SK-MEL-5 (cell line): ENCODE measurements at places on chromosomes 1 and 21.

DNA sequence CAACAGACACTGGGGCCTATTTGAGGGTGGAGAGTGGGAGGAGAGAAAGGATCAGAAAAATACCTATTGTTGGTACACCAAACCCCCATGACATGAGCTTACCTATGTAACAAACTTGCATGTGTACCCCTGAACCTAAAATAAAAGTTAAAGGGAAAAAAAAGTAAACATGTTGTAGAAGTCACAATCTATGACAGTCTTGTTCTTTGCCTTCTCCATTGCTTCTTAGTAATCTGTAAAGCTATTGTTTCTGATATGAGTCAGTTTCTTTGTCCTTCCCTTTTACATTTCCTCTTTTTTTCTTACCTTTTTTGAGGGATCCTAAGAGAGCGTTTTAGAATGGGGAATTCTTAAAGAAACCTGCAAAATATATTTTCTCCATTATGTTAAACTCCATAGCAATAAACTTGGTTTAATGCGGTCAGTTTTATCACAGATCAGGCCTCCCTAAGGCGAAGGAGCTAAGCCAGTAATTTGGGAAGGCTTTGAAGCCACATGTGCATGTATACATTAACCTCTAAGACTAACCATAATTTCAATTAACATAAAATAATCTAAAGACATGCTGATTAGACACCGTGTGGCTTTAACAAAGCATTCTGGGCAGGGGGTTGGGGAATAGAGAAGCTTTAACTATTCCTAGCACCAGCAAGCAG lies 77.8 kb upstream of the C1orf105 start:
- DNase-seq = no peak

- no peak for DNase-seq
Observed at GRCh38 chr21:34004974-34005373, 68.4 kb upstream of the MRPS6 start.

GRCh38 chr1:228407106-228408040 lies 738 bp upstream of the TRIM11 start:
- no peak for DNase-seq

DNA sequence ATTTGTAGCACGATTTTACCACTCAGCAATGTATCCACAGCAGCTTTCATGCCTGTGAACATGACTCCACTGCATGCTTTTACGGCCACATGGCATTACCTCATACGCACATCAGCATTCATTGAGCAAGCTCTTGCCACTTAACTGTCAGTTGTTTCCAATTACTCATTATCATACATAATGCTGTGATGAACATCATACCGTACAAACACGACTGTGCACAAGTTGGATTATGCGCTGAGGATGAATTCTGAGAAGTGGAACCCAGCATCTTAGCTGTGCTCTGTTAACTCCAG lies 9.6 kb downstream of the UMODL1 start:
- DNase-seq = no peak

DNA sequence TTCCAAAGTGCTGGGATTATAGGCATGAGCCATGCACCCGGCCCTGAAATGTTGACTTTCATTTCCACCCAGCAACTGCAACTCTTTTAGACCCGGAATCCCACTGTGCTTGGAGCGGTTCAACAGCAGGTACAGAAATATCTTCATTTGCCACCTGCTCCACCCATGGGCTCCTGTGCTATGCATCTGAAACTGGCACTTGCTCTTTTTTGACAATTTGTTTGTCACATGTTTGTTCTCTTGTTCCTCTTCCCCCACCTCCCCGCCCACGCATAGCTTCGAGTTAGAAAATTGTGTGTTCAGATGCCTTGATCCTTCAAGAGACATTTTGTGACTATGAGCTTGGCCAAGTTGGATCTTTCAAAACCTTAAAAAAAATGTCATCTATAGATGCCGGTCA lies 2.4 kb upstream of the IFNLR1 start:
- DNase-seq = no peak

GRCh38 chr1:234484218-234484617 lies 5.2 kb upstream of the TARBP1 start:
- DNase-seq = no peak

- DNase-seq = no peak
Observed at GRCh38 chr21:36487641-36488307, 7.9 kb upstream of the CLDN14 start.

GRCh38 chr1:98053471-98054366 lies 132.9 kb upstream of the DPYD start:
- peak; percentile 44 for DNase-seq

GRCh38 chr1:245577191-245578157 lies 422.7 kb downstream of the KIF26B start:
- no peak for DNase-seq

GRCh38 chr1:113990961-113991360 lies 11.7 kb downstream of the OLFML3 start:
- peak; percentile 36 for DNase-seq

DNA sequence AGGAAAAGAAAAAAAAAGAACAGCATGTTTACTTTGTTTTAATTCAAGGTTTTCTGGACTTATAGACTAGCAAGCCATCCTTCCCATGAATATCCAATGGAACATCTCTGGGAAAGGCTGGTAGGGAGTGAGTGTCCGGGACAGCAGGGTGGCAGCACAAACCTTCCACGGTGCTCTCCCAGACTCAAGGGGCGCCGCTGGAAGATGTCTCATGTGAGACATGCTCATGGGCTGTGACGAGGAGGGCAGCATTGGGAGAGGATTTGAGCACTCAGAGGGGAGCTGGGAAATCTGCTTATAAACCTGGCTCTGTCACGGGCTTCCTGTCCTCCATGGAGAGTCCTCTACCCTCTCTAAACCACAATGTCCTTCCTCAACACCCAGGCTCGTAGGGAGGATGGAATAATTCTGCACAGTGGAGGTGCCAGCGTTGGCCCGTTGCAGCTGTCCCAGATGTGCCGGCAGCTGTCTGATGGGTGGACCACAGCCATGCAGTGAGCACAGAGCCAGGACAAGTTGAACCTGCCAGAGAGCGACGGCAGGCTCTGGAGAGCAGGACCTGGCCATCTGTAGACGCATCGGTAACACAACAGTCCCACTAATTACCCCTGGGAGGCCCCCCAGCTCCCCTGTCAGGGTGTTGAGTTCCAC lies 100.1 kb upstream of the IGSF21 start:
- DNase-seq = no peak

- no peak for DNase-seq
Observed at GRCh38 chr1:160149716-160150115, 1.7 kb upstream of the ATP1A4 start.

- no peak for DNase-seq
Observed at GRCh38 chr1:209256766-209257350, 326.7 kb upstream of the CAMK1G start.

GRCh38 chr1:53107570-53108322 lies 34.7 kb downstream of the SLC1A7 start:
- DNase-seq = no peak

DNA sequence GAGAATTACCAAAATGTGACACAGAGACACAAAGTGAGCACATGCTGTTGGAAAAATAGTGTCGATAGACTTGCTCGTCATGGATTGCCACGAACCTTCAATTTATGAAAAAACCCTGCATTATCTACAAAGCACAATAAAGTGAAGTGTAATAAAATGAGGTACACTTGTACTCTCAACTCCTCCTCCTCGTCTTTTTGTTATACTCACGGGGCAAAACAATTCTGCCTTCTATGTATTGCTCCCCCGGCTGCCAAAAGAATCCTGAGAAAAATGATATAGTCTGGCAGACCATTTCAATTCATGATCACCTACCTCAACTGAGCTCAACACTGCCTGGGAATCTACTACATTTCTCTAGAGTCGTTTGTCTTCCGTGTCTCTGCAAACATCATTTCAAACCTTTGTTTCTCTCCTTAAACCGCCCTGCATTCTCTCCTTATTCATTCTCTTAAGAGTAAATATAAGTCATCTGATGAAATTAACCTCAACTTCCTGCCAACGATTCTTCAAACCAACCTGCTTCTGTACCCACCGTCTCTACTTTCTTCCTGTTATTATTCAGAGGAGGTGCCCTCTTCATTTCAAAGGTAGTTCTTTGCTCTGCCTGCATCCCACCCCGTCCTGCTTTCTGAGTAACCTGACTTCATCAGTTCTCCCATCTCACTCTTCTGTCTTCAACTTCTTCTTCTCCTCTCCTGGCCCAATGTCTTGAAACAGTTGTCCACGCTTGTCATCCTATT lies 12.9 kb upstream of the IL19 start:
- no peak for DNase-seq

DNA sequence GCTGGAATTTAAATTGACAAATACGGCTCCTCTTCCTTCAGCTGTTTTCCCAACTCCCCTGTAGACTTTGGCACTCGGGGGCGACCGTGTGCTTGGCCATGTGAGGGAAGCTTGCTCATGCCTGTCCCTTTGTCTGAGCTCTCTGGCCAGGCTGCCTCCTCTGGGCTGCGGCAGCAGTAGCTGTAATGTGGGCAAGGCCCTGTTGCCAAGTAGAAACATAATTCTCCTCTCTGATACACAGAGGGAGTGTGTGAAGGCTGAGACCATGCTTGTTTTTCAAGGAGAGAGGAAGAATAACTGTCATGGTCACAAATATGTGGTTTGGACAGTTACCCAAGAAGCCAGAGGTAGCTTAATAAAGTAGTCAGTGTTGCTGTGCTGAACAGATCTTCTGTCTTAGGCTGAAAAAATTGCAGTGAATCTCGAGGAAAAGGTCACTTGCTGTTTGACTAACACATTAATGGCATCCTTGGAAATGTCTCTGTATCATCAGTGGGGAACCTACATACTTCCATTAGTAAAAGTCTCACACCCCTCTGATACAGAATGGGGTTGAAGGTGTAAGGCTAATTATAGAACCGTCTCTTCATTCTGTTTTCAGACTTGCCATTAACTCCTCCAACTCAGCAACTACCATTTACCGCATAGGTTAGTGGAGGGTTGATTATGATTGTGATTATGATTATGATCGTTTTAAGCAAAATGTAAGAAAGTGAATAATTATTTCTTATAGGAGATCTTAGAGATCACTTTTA lies 94.6 kb downstream of the TGFB2 start:
- DNase-seq = peak; percentile 91

- DNase-seq = no peak
Observed at GRCh38 chr1:29772584-29773100, 536.3 kb downstream of the PTPRU start.

DNA sequence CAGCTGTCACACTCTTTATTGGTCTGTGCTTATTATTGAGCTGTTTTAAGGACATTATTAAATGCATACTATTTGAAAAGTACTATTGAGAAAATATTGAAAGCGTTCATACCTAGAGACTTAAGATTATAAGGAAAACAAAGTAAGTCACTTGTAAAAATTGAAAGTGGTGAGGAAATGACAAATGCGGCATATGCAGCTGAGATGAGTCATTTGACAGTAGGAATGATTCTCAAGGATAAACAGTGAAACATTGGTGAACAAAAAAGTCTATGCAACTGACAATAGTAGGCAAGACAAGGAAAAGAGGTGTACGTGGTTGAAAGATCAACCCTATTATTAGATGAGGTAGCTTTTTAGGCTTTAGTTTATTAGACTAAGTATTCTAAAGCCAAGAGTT lies 82.6 kb upstream of the MAP10 start:
- no peak for DNase-seq

GRCh38 chr1:8213676-8214075 lies 104.2 kb upstream of the SLC45A1 start:
- peak; percentile 34 for DNase-seq

- no peak for DNase-seq
Observed at GRCh38 chr21:45129189-45129923, 55.0 kb downstream of the ADARB1 start.

- no peak for DNase-seq
Observed at GRCh38 chr1:85379203-85380136, 85.5 kb downstream of the DDAH1 start.

DNA sequence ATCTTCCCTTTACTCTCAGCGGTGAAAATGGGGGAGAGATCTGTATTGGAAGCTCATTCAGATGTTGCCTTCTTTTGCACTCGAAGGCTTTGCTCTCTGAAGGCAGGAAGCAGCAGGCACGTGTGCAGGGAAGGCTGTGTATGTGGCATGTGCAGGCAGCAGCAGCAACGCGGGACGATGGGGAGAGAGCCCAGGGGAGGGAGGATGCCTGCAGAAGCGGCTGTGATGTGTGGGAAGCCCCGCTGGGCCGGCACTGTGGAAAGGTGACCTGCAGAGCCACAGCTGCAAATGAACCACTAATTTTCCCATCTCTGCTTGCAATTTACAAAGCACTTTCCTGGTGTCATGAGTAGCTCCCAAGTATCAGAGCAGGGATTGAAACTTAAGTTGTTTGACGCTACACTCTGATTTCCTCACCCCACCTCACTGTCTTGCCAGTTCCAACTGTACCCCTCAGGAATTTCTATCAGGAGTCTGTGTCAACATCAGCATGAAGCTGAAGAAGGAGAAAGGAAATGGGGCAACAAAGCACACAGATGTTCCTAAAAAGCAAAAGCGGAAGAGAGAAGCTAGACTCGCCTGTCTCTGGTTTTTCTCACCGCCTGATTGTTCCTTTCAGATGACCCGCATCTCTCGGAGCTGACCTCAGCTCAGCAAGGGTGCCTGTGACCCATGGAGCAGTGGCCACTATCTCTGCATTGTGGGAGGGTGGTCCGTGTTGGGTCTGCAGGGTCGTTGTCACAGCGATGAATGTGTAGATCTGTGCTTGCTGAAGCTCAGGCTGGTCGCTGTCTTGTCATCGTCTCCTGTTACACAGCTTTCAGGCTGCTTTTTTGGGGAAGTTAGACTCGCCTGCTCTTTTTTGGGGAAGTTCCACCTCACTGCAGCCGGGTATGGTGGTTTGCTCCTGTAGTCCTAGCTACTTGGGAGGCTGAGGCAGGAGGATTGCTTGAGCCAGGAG lies 156.1 kb downstream of the KIF26B start:
- no peak for DNase-seq

- no peak for DNase-seq
Observed at GRCh38 chr1:233366575-233366974, 39.1 kb downstream of the MAP3K21 start.

DNA sequence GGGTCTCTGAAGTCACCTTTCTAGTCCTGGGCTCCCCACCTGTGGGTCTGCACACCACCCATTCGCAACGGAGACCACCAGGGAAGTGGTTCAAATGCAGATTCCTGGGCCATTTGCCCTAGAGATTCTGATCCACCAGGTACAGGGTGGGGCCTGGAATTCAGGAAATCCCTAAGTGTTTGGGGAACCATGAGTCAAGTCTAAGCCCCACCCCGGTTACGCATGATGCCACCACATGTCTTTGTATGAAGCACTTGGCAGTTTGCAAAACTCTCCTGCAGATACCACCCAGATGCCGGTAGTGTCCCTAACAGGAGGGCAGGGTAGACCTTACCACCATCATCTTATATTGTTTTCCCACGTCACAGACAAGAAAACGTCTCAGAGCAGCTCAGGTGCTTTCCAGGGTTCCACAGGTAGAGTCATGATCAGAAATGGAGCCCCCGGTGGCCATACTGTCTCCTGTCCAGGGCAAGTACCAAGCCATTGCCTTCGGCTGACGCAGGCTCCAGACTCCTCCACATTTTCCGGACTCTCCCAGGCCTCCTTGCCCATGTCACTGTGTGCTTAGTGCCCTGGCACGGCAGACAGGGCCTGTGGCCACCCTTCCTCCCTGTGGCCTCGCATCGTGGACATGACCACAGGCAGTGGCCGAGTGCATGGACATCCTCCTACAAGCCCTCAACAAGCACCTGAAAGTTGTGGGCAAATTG lies 89.2 kb upstream of the TMEM51 start:
- DNase-seq = no peak

GRCh38 chr21:29887313-29888009 lies 52.3 kb downstream of the GRIK1 start:
- no peak for DNase-seq
